Tracheal epithelial cell (primary cell): ENCODE measurements at places on chromosomes 1 and 21. TPM values are rescaled to one million over a fixed set of nuclear protein-coding genes. Genes with fewer than 3 reads are reported as not detected.

Gene SLC30A10
- total RNA-seq = not detected in 2 replicates

Gene EPHX1
- total RNA-seq = 16.9 and 25.8 TPM in 2 replicates

Gene ITLN2
- total RNA-seq = 0.64 TPM in 1 of 2 replicates, not detected in the other

Gene CD2
- not detected in 2 replicates for total RNA-seq

Gene CD48
- not detected in 2 replicates for total RNA-seq

Gene OR2T35
- total RNA-seq = not detected in 2 replicates

Gene PDE4B
- total RNA-seq = under 0.01 and 0.21 TPM in 2 replicates

Gene CFHR1
- not detected in 2 replicates for total RNA-seq

Gene AJAP1
- 0.64 and 2.4 TPM in 2 replicates for total RNA-seq

Gene CLSTN1
- total RNA-seq = 113 and 145 TPM in 2 replicates

Gene LSM10
- total RNA-seq = 8.4 and 8.5 TPM in 2 replicates

Gene A3GALT2
- not detected in 2 replicates for total RNA-seq

Gene COL9A2
- 0.96 TPM in 1 of 2 replicates, not detected in the other for total RNA-seq

Gene PIK3C2B
- total RNA-seq = 1.4 and 7.2 TPM in 2 replicates

Gene CNR2
- not detected in 2 replicates for total RNA-seq

Gene MNDA
- not detected in 2 replicates for total RNA-seq

Gene APOBEC4
- total RNA-seq = not detected in 2 replicates

Gene FCRL5
- not detected in 2 replicates for total RNA-seq

Gene INTS11
- total RNA-seq = 53.9 and 67.0 TPM in 2 replicates

Gene CHTOP
- total RNA-seq = 20.5 and 30.1 TPM in 2 replicates

Gene GFI1
- total RNA-seq = 0.24 TPM in 1 of 2 replicates, not detected in the other

Gene CACHD1
- total RNA-seq = 1.9 and 2.2 TPM in 2 replicates

Gene PLEKHA6
- 1.7 and 4.8 TPM in 2 replicates for total RNA-seq

Gene SELL
- total RNA-seq = not detected in 2 replicates

Gene HES3
- not detected in 2 replicates for total RNA-seq

Gene BOLA1
- 13.7 and 27.7 TPM in 2 replicates for total RNA-seq

Gene CFAP107
- not detected in 2 replicates for total RNA-seq

Gene LMX1A
- not detected in 2 replicates for total RNA-seq

Gene C1orf52
- total RNA-seq = 9.2 and 18.6 TPM in 2 replicates

Gene GPA33
- not detected in 2 replicates for total RNA-seq

Gene CLCA1
- total RNA-seq = 0.21 TPM in 1 of 2 replicates, not detected in the other

Gene CHRNB2
- total RNA-seq = under 0.01 TPM in 1 of 2 replicates, not detected in the other

Gene CDK18
- total RNA-seq = 6.0 and 19.5 TPM in 2 replicates

Gene LCE1E
- total RNA-seq = 0.24 TPM in 1 of 2 replicates, not detected in the other

Gene RGS18
- total RNA-seq = 0.24 TPM in 1 of 2 replicates, not detected in the other

Gene NOS1AP
- total RNA-seq = not detected in 2 replicates

Gene GUCA2B
- total RNA-seq = not detected in 2 replicates

Gene UBASH3A
- not detected in 2 replicates for total RNA-seq

Gene SMG7
- total RNA-seq = 25.4 and 27.5 TPM in 2 replicates

Gene LIN28A
- not detected in 2 replicates for total RNA-seq

Gene HIVEP3
- 0.24 TPM in 1 of 2 replicates, not detected in the other for total RNA-seq

Gene SLAMF1
- not detected in 2 replicates for total RNA-seq

Gene IGSF3
- 66.9 and 109 TPM in 2 replicates for total RNA-seq

Gene AGT
- 0.24 TPM in 1 of 2 replicates, not detected in the other for total RNA-seq

Gene NUAK2
- total RNA-seq = 6.2 and 21.9 TPM in 2 replicates

Gene AMY1B
- total RNA-seq = not detected in 2 replicates

Gene DMBX1
- total RNA-seq = not detected in 2 replicates

Gene OVAAL
- total RNA-seq = not detected in 2 replicates

Gene PLPPR4
- total RNA-seq = not detected in 2 replicates

Gene TMEM125
- 6.3 and 9.0 TPM in 2 replicates for total RNA-seq

Gene SELP
- total RNA-seq = not detected in 2 replicates

Gene TRIM62
- 1.1 and 1.7 TPM in 2 replicates for total RNA-seq

Gene CD53
- total RNA-seq = not detected in 2 replicates

Gene CFHR5
- total RNA-seq = not detected in 2 replicates

Gene NIPAL3
- total RNA-seq = 34.9 and 48.0 TPM in 2 replicates

Gene TFF3
- 0.24 TPM in 1 of 2 replicates, not detected in the other for total RNA-seq

Gene FAM72A
- total RNA-seq = 0.43 and 1.4 TPM in 2 replicates

Gene OR13G1
- not detected in 2 replicates for total RNA-seq
